Activated CD4-positive, alpha-beta T cell treated with anti-CD3 and anti-CD28 coated beads, Interleukin-2, amount 10 ng/mL, durations not matched to agents 24 days and 14 days (primary cell): ENCODE measurements at places on chromosomes 2 and 18. TPM values are rescaled to one million over a fixed set of nuclear protein-coding genes. Genes with fewer than 3 reads are reported as not detected.

MPP4 gene
- total RNA-seq, result not detected in 2 replicates

PSMA8 gene
- total RNA-seq, result 0.80 and 0.93 TPM in 2 replicates

GPR55 gene
- total RNA-seq, result 0.23 and 0.38 TPM in 2 replicates

TLX2 gene
- 0.54 and 0.70 TPM in 2 replicates for total RNA-seq

BOLL gene
- not detected in 2 replicates for total RNA-seq
